AG04450 (cell line): ENCODE measurements at places on chromosomes 16 and 17. TPM values are rescaled to one million over a fixed set of nuclear protein-coding genes. Genes with fewer than 3 reads are reported as not detected.

GRCh38 chr16:25224731-25225319 lies 8.1 kb downstream of the AQP8 start:
- DNase-seq: no peak

HSD17B2 gene
- polyA plus RNA-seq: 14.0 and 14.1 TPM in 2 replicates

GRCh38 chr17:13753154-13753553 lies 151.4 kb upstream of the HS3ST3A1 start:
- DNase-seq: no peak

- DNase-seq: no peak
Observed at GRCh38 chr17:66468241-66469087, 166.1 kb downstream of the PRKCA start.

CDH11 gene
- polyA plus RNA-seq: 276 and 306 TPM in 2 replicates

DNA sequence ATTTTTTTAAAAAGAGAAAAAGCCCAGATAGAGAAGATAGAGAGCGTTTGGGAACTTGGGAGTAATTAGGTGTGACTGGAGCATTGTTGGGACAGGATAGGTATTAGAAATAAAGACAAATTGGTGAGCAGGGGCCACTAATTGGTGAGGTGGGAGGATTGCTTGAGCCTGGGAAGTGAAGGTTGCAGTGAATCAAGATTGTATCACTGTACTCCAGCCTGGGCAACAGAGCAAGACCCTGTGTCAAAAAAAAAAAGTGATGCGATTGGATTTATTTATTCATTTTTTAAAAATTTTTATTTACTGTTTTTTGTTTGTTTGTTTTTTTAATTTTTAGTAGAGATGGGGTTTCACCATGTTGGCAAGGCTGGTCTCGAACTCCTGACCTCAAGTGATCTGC lies 5.1 kb downstream of the CASC3 start:
- DNase-seq: no peak

CCL23 gene
- not detected in 2 replicates for polyA plus RNA-seq

DNA sequence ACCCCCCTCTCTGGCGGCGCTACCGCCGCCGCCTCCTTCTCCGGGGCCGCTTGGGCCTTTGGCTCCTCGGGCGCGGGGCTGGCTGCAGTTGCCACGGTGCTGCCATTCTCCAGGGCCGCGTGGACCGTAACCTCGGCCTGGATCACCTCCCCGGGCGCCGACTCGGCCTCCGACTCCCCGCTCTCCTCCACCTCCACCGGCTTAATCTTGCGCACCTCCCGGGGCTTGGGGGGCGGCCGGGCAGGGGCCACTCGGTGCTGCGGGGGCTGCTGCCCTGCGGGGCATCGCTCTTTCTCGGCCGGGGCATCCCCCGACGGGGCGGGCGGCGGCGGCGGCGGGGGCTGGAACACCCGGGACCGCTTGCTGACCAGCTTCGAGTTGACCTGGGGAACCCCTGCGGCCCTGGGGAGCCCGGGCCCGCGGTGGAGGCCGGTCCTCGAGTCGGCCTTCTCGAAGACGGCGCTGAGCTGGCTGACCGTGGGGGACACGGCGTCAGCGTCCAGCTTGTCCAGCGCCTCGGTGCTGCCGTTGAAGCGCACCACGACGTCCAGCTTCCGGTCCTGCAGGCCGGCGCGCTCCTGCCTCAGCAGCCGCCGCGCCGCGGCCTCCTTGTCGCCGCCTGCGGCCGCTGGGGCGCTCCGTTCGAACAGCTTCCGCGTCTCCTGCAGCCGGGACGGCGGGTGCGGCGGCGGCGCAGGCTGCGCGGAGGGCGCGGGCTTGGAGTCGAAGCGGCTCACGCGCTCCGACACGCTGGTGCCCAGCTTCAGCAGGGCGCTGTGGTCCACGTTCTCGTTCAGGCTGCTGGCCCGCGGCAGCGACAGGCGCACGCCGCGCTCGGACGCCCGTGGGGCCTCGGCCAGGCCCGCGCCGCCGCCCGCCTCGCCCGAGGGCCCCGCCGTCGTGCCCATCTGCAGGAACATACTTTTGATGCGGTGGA lies 792 bp downstream of the PPP1R9B start:
- DNase-seq: no peak

DNA sequence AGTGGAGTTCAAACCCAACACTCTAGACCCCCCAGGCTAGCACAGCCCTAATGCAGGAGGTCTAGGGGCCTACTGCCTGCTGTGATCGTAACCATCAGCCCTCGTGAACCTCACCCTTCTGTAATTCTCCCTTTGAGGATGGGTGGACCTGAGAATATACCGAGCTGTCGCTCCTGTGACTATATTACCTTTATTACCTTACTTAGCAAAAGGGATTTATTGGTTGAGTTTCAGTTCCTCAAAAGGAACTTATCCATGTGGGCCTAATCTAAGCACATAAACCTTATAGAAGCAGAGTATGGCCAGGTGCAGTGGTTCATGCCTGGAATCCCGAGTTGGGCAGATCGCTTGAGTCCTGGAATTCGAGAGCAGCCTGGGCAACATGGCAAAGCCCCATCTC lies 19.2 kb upstream of the EMP2 start:
- DNase-seq: no peak

KIF2B gene
- not detected in 2 replicates for polyA plus RNA-seq

DNA sequence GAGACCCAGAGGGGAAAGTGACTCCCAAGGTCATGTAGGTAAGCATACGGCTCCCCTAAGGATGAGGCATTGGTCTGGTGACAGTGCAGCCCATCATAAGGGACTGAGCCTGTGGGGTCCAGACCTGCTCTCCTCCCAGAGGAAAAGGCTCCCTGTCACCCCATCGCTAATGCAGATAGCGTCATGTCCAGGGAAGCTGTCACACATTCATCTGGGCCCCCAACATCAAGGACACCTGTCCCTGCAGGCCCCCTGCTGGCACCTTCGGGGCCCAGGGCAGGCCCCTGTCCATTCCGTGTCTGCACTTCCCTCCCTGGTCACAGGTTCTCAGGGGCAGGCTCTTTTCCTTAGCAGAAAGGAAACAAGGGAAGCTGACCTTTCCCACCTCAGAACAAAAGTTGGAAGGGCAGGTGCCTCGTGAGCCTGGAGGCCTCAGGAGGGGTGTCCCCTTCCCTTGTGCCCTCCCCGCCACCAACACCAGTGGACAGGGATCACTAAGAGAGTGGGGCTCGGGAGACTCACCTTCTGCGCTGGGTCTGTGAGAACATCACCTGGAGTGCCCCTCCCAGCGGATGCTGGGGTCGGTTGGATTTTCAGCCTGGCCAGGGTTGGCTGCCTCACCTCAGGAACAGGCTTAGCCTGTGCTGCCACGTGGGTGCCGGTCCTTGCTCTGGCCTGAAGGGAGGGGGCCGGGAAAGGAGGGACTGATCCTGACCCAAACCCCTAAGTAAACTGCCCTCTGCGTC lies 17.3 kb upstream of the LASP1NB start:
- DNase-seq: no peak

GRCh38 chr17:6569370-6570285 lies 13.3 kb upstream of the PITPNM3 start:
- no peak for DNase-seq

MC1R gene
- polyA plus RNA-seq: 3.9 and 4.8 TPM in 2 replicates

GRCh38 chr16:66603537-66604375 lies 748 bp upstream of the CMTM3 start:
- no peak for DNase-seq

DNA sequence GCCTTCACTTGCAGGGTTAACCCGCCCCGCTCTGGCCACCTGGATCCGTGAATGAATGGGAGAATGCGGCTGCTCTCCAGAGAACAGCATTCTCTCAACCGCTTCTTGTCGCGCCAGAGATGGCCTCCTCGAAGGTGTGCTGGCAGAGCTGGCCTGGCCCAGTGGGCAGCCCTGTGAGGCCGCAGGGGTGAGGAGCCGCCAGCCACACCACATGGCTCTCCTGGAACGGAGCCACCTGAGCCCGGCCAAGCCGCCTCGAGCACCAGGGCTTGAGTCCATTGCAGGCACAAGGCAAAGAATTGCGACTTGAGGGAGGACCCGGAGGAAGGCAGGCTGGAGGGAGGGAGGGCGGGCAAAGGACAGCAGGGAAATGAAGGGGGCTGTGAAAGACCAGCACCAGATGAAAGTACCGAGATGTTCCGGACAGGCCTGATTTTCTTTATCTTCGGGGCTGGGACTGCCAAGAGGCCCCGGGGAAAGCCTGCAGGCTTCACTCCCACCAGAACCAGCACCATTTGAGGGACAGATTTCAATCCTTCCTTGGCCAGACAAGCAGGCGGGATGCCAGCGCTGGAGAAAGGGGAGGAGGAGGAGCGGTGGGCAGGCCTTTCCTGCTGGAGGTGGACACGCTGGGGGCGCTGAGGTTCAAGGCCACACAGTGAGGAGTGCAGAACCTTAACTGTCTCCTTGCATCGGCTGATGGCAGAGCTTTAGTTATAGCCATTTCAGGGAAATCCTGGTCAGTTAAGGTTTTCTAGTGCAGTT lies 69.4 kb downstream of the MRC2 start:
- DNase-seq: no peak

DNA sequence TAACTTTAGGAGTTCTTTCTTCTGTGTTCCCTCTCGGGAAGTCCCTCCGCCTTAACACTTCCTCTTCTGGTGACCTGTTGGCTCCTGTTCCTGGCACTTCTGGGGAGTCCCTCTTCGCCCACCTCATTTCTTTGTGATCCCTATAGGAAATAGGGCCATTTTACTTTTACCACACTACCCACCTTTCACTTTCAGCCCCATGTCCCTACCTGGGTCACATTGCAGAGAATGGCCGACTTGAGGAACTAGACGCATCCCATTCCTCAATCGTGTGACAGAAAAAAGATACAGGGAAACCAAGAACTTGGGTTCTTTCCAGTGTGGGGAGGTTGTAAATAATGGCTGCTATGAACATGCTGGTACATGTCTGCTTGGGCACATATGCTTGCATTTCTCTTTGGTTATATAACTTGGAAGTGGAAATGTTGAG lies 6.6 kb downstream of the IL21R start:
- no peak for DNase-seq

SRCIN1 gene
- polyA plus RNA-seq: not detected in 2 replicates

DNA sequence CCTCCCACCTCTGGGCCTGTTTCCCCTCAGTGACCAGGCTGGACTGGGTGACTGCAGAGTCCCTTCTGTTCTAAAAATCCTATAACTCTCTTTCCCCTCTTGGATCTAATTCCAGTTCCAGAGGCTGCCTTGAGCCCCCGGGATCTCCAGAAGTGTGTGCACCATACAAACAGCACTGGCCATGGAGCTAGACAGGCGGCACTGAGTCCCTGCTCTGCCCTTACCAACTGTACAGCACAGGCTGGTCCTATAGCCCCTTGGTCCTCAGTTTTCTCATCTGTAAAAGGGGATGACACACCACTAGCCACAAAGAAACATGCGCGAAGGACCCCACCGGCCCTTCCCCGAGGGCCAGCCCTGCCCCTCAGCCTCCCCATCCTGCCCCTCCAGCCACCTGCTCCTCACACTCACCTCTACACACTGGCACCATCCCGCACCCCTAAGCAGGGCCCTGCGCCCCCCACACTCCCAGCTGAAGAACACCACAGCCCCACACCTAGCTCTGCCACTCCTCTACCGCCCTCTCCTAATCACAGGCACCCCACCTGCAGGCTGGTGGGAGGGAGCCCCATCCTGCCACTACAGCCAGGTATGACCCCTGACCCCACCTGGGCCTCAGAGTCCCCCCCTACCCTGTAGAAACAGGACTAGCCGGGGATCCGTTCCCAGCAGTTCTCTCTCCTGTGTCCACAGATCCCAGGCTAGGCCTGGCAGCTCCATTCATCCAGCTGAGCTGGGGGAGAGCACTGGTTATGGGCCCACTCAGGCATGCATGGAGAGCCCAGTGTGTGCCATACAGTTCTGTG lies 913 bp upstream of the KRT16 start:
- no peak for DNase-seq

DNA sequence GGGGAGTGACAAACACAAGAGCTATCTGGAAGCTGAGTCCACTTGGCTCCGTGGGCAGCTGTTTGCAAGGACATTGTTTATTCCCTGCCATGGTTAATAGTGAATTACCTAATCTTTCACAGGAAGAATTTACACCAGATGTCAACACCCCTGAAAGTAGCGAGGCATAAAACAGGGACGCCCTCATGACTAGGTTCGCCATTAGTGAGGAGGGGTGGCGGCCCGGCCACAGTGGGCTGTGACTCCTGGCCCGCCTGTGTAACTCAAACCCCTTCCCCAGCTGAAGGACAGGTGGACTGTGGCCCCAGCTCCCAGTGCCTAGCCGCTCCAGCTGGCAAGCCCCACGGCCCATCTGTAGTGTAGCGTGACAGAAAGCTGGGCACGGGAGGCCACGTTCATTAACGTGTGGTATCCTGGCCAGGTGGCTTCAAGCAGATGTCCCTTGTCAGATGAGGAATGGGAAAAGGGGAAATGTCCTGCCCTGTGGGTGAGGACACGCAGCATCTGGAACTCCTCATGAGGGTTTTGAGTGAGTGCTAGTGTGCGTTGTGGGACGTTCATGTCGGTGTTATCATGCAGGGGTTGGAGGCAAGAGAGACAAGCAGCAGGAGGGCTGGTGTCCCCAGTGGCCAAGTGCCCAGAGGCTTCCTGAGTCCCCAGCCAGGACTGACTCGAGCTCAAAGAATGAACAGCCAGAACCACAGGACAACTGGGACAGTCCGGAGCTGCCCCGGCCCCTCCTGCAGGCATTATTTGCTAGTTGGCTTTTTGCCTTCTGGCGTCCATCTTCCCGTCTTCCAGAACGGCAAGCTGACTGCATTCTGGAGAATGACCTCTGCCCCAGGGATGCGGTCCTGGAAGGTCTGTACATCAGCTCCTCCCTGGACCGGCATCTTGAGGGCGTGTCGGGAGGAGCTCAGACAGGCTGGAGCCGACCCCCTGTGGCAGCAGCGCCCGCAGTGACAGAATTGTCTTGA lies 19.2 kb downstream of the KDM8 start:
- no peak for DNase-seq

DNA sequence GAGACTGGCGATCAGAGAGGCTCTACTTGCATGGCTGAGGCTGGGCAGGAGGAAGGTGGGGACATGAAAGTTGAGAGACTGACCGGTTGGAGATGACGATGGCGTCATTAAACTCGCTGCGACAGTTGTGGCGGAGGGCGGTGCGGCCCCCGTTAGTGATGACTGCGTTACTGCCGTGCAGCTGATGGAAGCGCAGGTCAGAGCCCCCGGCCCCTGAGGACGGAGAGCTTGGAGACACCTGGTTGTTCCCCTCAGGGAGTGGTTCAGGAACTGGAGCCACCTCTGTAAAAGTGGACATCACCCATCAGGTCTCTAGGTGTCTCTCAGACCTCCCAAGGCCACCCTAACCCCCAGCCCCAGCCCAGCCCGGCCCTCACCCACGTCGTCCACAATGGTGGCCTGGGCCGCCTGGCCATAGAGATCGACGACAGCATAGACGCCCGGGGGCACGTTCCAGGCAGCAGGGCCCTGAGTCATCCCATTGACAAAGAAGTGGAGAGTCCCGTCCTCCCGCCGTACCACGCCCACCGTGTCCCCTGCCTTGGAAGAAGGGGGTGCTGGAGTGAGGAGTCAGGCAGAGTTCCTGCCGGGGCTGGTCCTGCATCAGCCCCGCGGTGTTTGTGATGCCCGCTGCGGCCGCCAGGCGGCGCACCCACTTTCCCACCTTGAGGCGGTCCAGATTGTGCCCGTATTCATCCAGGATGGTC lies 5.3 kb downstream of the NEURL4 start:
- no peak for DNase-seq

- no peak for DNase-seq
Observed at GRCh38 chr16:21991621-21992020, 9.3 kb downstream of the PDZD9 start.

- DNase-seq: no peak
Observed at GRCh38 chr17:31329221-31329620, 7.8 kb upstream of the EVI2A start.

TEKT5 gene
- 0.05 and 0.15 TPM in 2 replicates for polyA plus RNA-seq

- DNase-seq: no peak
Observed at GRCh38 chr17:35214192-35214591, 20.0 kb upstream of the SLC35G3 start.
